ENCODE measurements at places on chromosomes 5 and 9.

- peak; percentile 10 for DNase-seq
Measured at GRCh38 chr9:99222416-99223270, 561 bp downstream of the SEC61B start.

- DNase-seq = no peak
Measured at GRCh38 chr9:130960522-130961378, 21.7 kb upstream of the FIBCD1 start.

DNA sequence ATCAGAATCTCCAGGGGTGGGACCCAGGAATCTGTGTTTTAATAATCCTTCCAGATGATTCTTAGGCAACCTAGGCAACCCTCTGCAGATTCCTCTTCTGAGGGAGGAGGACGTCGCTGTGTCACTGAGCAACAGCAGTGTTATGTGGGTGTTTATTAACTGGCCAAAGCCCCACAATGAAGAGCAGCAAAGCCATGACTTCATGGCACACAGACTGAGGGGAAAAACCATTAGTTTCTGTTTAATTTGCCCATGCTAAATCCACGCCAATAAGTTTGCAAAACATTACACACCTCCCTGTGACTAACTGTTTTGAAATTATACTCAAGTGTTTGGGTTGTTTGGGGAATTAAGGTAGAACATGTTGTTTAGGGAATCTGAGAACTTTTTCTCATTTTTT, 83.7 kb upstream of the TMED7 start:
- no peak for DNase-seq

DNA sequence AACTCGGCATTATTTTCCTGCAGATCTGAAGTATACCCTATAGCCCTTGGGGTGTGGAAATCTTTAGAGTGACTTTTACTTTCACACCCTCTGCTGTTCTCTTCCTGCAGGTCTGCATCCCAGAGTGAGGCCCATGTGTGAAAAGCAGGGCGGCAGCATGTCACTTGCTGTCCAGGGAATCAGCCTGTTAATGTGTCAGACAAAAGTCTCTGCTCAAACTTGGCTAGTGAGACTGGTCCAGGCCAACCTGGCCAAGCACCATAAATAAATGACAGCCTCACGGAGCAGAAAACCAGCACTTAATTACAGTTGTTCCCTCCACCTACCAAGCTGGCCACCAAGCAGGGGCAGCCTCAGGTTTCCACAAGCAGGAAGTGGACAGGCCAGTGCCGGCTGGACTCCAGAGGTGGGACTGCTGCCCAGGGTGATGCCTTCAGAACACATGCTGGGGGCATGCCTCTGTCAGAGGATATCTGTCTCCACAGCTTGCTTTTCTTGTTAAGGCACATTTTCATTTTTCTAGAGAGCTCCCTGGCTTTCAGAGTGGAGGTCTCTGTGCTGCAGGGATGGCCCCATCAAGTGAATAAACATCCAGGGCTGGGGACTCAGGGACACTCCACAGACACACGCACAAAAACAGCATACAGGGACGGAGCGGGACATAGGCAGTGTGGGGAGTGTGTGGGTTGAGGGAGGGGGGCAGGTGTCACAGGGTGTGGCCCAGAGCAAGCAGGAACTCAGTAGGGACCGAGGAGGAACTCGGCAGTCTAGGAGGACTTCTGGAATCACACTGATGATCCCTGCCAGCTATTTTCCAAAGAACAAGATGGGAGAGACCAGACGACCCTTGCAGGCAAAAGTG, 243.8 kb upstream of the IRX1 start:
- DNase-seq = no peak

- DNase-seq = peak; percentile 69
Measured at GRCh38 chr5:103450333-103451061, 112.1 kb downstream of the NUDT12 start.

- no peak for DNase-seq
Measured at GRCh38 chr9:98359569-98359968, 104.1 kb upstream of the TBC1D2 start.

- no peak for DNase-seq
Measured at GRCh38 chr9:126479515-126479914, 134.2 kb upstream of the LMX1B start.

DNA sequence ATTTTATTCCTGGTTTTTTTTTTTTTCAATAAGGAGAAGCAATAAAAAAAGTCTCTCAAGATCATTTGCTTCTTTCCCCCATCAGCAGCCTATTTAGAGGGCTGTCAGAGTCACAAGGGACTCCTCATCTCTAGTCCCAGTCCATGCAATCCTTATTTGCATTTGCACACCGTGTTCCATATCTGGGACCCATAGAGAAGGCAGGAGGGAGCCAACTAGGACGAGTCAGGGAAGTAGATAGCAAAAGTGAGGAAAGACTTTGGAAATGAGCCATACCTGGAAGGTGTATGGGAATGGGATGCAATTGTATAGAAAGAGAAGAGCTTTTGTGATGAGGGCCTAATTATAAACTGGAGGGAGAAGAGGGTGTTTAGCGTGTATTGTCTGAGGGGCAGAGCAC, 160.0 kb downstream of the PIK3R1 start:
- no peak for DNase-seq

- peak; percentile 64 for DNase-seq
Measured at GRCh38 chr5:153903321-153903720, 135.4 kb downstream of the FAM114A2 start.

DNA sequence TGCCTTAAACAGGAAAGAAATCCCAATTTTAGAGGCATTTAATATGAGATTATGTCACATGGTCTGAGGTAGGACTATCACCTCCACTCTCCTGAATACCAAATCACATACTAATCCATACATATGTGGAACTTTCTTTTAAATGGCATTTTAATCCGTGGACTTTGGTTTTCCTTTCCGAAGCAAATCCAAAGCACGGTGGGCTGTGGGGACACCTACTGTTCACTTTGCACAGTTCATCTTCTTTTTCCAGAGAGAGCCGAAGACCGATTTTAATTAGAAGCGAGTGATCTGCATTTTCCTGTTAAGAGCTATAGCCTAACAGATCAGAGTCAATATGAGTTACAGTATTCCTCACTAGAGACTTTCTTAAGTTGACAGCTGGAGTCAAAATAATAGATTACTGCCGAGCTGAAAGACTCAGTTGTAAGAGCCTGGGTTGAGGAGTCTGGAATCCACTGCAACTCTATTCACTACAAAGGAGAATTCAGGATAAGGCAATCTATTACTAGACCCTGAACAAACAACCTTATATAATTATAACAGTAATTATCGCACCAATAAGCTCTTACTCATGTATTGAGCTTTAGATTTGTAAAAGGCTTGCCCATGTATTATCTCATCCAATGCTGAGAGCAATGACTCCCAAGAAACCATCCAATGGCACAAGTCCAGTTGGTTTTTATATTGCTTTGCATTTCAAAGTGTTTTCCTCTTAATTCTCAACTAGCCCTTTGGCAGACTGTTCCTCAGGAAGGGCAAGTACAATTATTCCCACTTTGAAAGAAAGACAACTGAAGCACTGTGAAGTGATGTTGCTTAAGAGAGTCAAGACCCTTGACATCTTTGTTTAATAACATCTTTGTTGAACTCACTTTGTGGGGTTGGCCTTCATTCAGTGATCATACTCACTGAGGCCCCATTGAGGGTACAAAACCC, 144.7 kb downstream of the TRPM6 start:
- peak; percentile 51 for DNase-seq

DNA sequence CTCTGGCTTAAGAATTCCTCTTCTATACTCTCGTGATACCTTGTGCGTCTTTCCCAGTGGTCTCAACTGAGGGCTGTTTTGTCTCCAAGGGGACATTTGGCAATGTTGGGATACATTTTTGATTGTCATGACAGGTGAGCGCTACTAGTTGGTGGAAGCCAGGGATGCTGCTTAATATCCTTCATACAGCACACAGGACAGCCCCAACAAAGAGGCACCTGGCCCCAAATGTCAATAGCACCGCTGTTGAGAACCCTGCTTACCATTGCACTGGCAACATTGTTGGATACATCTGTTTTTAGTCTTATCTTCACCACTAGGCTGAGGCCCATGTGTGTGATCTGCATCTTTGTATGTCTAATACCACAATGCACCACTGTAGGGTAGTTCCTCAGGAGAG, 114.1 kb downstream of the C9orf152 start:
- DNase-seq = no peak

DNA sequence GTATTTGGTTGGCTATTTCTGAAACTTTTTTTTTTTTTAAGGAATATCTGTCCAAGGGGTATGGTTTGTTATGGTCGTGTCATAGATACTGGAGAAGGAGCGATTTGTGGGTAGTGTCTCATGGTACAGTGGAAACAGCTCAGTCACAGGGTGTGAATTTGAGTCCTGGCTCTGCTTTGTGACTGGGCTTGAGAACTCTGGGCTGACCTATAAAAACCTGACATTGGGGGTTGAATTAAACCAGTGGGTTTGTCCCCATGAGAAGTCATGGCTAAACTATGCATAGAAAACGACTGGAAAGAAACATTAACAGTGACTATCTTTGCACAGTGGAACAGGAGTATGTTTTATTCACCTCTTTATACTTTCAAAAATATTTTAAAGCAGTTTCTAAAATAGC, 54.7 kb downstream of the MACROH2A1 start:
- no peak for DNase-seq

DNA sequence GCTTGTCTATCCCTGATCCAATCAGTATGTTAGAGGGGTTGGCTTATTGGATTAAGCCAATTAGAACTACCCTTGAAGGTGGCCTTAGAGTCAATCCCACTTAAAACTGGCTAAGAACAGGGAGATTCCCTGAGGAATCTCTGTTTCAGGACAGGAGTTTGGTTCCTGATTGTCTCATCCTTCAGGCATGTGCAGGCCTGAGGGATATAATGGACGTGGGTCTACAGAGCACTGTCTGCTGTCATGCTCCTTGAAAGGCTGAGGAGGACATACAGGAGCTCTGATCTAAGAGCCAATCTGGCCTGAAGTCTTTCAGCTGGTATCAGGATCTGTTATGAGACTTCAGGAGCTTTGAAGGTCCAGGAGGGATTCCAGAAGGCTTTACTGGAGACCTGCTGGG, 36.2 kb upstream of the PRXL2C start:
- no peak for DNase-seq

GRCh38 chr5:100861148-100861547, 41.9 kb downstream of the ST8SIA4 start:
- DNase-seq = no peak

- no peak for DNase-seq
Measured at GRCh38 chr5:111488353-111488752, 24.0 kb downstream of the STARD4 start.

- DNase-seq = peak; percentile 28
Measured at GRCh38 chr9:109101810-109102209, 17.9 kb downstream of the TMEM245 start.

DNA sequence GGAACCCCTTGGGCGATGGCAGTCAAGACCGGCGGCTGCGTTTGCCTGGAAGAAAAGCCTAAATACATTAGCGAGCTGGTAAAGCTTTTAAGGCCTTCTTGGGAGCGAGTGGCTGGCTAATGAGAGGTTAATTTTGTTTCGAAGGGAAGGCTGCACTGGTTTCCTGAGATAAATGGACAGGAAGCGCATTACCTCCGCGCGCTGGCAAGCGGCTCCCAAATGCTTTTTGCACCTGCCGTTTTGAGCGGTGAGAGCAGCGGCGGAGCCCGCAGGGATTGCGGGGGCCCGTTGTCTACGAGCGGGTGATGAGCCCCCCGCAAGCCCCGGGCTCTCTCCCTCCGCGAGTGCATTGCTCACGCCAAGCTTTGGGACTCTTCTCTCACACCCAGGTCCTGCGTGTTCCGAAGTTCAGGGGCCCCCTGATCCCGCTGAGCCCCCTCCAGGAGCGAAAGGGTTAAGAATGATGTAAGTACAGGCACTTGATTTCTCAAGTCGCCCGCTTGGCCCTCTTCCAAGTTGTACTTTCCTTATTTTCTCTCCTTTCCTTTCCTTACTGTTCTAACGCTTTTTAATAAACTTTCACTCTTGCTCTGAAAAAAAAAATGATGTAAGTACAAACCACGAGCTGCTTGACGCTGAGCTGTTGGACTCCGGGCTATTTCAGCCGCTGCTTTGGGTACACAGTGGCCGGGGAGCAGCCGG, 3.1 kb upstream of the RGMB start:
- DNase-seq = peak; percentile 40

DNA sequence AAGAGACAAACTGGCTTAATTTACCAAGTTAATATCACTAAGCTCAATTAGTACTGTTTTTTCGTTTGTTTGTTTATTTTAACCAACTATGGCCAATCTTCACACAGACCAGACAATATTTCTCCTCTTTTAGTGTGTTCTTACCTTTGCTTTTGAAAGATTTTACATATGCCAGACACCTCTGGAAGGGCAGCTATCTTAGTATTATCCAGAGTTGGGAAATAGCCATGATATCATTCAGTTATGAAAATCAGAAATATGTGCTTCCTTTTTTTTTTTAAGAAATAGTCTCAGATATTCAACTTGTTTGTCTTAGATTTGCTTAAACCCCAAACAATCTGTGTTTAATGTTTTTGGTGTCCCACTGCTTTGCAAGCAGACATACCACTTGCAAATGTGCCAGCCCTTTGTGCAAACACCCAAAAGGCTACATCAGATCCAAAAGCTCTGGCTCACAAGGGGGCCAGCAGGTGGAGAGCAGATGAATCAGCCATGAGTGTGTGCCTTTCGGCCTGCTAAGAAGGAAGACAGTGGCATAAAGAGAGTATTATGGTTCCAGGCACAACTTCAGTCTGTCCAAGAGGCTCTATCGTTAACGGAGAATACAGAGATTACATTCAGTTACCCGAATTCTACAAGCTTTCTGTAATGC, 147.6 kb downstream of the EFNA5 start:
- DNase-seq = no peak

DNA sequence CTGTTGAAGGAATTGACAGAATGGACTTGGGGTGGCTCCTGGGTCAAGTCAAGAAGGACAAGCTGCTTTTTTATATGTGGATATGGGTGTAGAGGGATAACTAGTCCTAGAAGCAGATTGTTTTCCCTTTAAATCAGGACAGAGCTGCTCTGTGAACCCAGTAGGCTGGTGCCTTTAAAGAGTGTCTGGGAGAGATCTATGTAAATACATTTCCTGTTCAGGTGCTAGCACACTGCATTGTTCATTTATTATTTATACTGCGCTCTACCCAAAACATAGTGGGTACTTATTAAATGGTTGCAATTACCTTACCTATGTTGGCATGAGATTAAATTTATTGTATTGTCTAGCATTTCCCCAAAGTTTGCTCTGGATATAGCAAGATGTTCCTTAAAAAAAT, 86.6 kb upstream of the EQTN start:
- DNase-seq = no peak

GRCh38 chr9:127204771-127205470, 59.7 kb upstream of the GARNL3 start:
- peak; percentile 54 for DNase-seq

- DNase-seq = peak; percentile 2
Measured at GRCh38 chr9:93965830-93966577, 10.8 kb upstream of the BARX1 start.

DNA sequence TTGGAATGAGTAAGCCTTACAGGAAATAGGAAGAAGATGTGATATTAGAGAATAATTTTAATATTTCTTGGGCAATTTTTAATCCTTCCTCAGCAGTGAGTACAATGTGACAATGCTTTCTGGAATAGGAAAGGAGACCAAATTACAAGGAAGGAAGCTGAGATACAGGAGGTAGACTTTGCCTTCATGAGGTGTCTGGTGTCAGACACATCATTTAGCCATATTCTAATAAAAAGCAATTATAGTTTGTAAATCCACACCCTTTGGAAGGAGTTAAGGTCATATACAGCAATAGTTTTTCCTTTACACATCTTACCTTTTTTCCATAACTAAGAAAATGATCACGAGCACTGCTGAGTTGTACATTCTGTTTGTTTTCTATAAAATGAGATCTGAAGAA, 390.4 kb downstream of the SH3GL2 start:
- DNase-seq = no peak
